Ascending aorta (tissue), 2 donors: ENCODE measurements at places on chromosomes 16 and 17. TPM values are rescaled to one million over a fixed set of nuclear protein-coding genes. Genes with fewer than 3 reads are reported as not detected.

GRCh38 chr16:12089492-12090150 is 113.1 kb downstream of the SNX29 start:
- DNase-seq, result peak; percentile 32

DNA sequence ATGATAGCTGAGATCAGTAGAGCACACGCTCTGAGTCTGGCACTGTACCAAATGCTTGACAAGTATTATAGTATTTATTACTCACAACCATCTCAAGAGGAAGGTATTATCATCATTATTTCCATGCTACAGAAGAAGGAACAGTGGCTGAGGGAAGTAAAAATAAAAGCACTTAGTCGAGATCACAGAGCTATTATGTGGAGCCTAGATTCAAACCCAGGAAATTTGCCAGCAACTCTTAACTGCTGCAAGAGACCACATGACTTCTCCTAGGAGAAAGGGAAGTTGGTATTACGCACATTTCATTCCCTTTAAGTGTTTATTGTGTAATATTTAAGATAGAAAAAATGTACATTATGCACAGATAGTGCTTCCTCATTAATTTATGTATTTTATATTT is 1.0 kb upstream of the RHOT1 start:
- DNase-seq, result no peak

DNA sequence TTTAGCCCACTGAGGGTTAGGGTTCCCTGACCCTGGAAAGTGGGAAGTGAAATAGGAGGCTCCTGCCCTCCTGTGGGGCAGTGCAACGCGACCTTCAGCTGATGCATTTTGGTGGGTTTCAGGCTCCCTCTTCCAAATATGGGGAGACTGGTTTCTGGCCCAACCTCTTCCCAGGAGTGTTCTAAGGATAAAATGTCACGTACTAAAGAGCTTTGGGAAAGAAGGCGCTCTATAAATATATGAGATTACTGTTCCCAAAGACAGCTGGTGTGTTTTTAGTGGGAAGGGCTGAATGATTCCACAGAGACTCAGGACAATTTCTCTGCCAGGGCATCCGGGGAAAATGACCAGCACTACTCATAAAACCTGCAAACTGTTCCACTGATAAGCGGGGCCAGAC is 9.8 kb downstream of the SLC35B1 start:
- no peak for DNase-seq

Gene EMC6
- total RNA-seq, result 75.0 TPM

Gene KRT33B
- total RNA-seq, result not detected
